Activated CD4-positive, alpha-beta T cell treated with anti-CD3 and anti-CD28 coated beads, Interleukin-2, amount 10 ng/mL, durations not matched to agents 7 days and 5 days (primary cell): ENCODE measurements at places on chromosomes 11 and 22.
A peak's percentile ranks its signal among the peaks of the same experiment; 100 is the strongest.

DNA sequence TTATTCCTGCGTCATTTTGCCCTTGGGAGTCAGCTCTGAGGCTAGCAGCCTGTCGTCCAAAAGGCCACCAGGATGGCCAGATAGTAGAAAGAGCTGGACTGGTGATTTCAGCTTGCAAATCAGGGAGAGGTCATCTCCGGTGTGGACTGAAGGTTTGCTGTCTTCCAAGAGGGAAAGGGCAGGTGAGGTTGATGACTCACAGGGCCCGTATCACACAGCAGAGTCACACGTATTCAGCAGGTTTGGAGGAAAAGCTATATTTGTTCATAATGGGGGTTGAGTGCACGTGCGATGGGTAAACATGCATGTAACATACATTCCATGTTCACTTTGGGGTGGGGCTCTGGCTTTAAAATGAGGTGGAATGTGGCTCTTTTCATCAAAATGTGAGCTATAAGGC lies 25.6 kb downstream of the MRPL21 start:
- DNase-seq, result no peak

DNA sequence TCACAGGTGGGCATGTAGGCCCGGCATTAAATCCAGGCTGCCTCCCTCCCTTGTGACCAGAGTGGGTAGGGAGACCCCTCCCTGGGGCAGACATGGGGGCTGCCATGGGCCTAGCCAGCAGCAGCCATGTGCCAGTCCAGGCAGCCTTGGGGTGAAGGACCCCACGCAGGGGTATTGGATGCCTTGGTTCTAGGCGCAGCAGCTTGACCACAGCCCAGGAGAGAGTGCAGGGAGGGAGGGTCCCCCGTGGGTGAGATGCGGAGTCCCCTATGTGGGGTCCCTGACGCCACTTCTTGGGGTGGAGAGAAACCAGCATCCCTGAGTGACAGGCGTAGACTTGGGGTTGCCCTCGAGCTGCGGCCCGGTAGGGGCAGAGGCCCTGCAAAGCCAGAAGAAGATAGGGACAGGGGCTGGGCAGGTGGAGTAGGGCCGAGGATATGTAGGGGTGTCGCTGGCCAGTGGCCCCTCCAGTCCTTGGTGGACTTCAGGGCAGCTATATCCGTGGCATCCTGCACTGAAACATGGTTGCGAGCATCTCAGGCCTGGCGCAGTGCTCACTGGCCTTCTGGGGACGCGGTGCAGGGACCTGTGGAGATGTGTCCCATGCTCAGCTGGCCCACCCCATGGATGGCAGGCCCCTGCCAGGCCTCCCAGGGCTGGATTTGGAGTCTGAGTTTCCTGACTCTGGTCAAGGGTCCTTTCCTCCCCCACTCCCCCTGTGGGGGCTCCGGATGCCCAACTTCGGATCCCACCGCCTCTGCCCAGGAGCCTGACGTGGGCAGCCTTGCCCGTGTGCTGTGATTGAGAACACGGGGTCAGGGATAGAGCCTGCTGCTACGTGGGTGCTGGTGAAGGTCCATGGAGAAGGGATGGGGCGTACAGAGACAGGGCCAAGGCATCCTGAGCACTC lies 1179.8 kb downstream of the BRD1 start:
- no peak for DNase-seq

GRCh38 chr11:91272089-91272488 lies 952.5 kb upstream of the FAT3 start:
- no peak for DNase-seq

DNA sequence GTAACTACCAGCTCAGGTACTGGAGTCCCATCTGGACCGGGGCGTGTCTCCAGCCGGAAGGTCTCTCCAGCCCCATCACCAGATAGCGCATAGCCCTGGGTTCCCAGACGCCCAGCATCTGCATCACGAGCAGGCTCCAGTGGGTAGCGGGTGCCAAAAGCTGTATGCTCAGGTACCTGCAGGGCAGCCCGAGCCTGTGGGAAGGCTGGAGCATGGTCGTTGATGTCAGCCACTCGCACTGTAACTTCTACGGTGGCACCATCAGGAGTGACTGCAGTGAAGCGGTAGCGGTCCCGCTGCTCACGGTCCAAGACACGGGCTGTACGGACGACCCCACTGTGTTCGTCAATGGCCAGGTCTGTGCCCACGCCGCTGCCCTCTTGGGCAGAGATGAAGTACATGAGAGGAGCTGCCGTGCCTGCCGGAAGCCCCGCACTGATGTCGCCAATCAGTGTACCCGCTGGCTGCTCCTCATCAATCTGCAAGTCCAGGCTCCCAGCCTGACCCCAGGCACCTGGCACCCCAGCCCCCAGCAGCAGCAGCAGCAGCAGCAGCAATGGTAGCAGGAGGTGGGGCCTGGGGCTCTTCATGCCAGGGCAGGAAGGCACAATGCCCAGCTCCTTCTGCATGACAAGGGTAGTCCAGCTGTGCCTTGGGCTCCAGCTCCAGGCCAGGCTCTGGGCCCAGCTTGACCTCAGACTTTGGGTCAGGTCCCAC lies 14.5 kb downstream of the DCHS1 start:
- DNase-seq, result no peak

DNA sequence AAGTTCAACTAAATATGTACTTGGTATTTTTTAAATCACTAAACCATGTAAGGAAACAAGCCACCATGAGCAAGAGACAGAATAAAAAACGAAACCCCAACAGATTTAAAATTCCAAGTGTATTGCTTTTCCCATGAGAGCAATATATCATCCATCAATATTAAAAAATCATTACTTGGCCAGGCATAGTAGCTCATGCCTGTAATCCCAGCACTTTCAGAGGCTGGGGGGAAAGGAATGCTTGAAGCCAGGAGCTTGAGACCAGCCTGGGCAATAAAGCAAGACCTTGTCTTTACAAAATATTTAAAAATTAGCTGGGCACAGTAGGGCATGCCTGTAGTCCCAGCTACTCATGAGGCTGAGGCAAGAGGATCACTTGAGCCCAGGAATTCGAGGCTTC lies 190.8 kb downstream of the TTC28 start:
- DNase-seq, result no peak

- DNase-seq, result no peak
Observed at GRCh38 chr11:45296075-45296474, 9.9 kb upstream of the SYT13 start.

GRCh38 chr11:131845255-131845654 lies 474.8 kb downstream of the NTM start:
- no peak for DNase-seq

DNA sequence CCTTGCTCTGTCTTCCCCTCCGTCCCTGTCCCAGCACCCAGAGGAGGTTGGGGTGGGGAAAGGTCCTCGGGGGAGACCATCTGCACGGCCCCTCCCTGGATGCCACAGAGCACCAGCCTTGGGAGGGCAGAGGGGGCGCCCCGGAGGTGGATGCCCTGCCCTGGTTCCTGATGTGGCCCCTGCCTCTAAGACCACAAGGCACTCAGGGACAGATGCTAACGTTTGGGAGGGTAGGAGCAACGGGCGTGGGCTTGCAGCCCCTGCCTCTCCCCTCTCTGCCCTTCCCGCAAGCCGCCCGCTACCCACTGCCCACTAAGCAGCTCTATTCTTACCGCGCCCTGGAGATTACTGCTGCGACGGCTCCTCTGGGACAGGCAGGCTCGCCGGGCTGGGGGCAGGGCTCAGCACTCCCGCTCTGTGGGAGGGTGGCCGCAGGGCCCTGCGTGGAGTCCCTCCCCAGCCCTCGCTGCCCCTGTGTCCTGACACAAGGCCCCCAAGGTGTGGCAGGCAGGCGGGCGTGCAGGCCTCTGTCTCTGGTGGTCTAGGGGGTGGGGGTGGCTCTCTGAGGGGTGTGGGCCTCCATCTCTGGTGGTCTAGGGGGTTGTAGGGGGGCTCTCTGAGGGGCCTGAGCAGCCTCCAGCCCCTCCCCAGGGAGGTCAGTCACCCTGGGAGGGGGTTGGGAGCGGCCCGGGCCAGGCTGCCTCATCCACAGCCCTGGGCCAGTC lies 14.9 kb downstream of the BRSK2 start:
- no peak for DNase-seq

DNA sequence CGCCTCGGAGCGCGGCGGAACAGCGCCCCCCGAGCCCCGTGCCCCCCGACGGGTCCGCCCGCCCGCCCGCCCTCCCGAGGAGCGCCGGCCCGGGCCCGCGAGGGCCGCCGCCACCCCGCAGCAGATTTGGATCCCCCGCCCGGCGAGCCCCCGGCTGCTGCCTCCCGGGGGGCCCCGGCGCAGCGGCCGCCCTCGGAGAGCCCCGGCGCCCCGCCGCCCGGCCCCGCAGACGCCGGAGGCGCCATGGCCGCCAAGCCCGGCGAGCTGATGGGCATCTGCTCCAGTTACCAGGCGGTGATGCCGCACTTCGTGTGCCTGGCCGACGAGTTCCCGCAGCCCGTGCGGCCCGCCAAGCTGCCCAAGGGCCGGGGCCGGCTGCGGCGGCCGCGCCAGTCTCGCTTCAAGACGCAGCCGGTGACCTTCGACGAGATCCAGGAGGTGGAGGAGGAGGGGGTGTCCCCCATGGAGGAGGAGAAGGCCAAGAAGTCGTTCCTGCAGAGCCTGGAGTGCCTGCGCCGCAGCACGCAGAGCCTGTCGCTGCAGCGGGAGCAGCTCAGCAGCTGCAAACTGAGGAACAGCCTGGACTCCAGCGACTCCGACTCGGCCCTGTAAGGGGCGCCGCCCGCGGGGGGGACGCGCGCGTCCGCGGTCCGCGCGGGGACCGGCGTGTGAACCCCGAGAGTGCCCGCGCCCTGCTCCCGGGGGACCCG lies 380 bp downstream of the C11orf96 start:
- DNase-seq, result no peak

- DNase-seq, result no peak
Observed at GRCh38 chr11:103077554-103077953, 14.4 kb downstream of the DCUN1D5 start.

DNA sequence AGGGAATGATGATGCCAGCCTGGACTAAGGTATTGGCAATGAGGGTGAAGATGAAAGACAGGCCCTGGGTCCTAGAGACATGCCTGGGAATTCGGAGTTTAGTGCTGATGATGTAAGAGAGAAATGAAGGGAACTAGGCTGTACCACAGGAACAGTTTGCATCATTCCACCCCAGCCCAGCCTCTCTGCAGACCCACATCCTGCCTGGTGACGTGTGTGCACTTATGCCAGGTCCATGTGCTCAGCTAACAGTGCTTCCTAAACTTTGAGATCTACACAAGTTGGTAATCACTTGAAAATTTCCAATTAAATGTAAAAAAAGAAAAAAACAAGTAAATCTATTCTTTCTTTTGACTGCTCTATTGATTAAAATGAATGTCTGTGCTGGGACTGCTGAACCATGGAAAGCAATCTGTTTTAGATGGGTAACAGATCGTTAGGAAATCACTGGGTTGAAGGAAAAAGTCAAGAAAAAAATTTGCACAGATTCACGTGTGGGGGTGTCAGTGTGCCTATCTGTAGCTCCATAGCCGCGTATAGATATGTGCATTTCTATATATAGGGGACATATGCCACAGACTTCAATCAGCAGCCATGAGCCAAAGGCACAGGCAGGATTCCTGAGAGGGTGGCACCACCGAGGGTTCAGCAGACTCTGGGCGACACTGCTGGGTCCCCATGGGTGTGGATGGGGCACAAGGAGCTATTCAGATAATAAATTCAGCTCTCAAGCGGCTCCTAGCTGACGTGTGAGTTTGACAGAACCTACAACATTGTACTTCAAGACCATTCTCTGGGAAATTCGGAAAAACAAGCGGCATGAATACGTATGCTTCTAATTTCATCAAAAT lies 131.1 kb upstream of the OPCML start:
- no peak for DNase-seq

DNA sequence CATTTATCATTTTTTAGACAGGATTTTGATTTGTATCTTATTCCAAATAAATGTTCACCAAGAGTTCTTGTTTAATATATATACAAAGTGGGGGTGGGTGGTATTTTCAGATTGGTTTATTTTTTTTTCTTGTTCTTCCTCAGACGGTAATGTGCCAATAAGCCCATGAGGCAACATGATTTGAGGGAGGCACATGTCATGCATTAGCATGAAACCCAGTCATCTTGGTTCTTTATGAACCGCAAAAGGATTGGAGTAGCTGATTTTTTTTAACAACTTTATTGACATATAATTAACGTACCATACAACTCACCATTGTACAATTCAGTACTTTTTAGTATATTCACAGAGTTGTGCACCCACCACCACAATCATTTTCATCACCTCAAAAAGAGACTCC lies 2.7 kb downstream of the BCL2L13 start:
- no peak for DNase-seq

DNA sequence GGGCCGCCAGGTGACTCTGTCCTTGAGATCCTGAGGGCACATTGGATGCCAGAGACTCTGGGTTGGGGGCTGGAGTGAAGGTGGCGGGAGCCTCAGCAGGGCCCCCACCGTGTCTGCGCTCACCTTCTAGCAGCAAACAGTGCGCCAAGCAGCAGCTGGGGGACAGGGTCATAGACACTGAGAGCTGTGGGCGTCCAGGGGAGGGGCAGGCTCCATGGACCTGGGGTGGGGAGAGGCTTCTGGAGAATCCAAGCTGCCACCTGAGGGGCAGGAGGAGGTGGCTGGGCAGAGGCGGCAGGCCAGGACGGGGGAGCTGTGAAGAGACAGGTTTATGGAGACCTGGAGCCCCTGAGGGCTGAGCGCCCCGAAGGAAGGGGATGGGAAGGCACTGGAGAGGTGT lies 8.0 kb downstream of the PHRF1 start:
- no peak for DNase-seq

- peak; percentile 51 for DNase-seq
Observed at GRCh38 chr11:47886096-47886495, 37.9 kb upstream of the NUP160 start.

GRCh38 chr11:10514709-10515108 lies 26.3 kb downstream of the RNF141 start:
- no peak for DNase-seq

GRCh38 chr11:34194576-34195335 lies 89.3 kb downstream of the NAT10 start:
- DNase-seq, result no peak

DNA sequence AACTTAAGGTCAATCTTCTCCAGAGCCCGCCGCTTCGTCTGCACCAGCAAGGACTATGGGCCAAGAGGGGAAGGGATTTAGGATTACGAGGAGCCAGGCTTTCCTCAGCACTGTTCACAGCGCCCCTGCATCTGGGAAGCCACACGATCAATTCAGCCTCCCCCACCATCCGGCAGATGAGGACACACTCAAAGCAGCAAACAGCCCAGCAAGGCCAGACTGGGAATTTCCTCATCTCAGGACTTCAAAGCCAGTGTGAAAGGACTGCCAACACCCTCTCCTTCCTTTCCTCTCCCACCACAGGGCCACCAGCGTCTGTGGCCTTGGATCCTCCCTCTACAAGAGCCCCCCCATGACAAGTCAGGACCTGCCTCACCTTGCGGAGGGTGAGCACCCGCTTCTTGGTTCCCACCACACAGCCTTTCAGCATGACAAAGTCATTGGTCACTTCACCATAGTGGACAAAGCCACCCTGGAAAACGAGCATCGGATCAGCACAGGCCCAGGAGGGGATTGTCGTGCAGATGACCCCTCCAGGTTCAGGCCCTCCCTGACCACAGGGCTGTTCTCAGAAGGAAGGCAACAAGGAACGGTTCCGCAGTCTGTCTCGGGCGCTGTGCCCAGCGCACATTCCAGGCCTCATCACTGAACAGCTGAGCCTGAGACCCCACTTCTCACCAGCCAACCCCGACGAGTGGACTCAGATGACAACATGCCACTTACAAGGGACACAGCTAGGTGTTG lies 6.0 kb downstream of the RPL3 start:
- no peak for DNase-seq
